ENCODE measurements at places on chromosomes 12 and 14. TPM values are rescaled to one million over a fixed set of nuclear protein-coding genes. Genes with fewer than 3 reads are reported as not detected.

KRT83 gene
- 0.05 TPM for total RNA-seq

PKP2 gene
- 57.3 TPM for total RNA-seq

FAM90A1 gene
- not detected for total RNA-seq

MORN3 gene
- 0.02 TPM for total RNA-seq

LYZ gene
- 0.07 TPM for total RNA-seq

ZC3H10 gene
- 1.8 TPM for total RNA-seq

KLHDC1 gene
- 0.05 TPM for total RNA-seq

MOAP1 gene
- 13.2 TPM for total RNA-seq

SPSB2 gene
- total RNA-seq, result 10.2 TPM

KRT3 gene
- not detected for total RNA-seq

BEGAIN gene
- 1.3 TPM for total RNA-seq

HHIPL1 gene
- not detected for total RNA-seq

GLIPR1L1 gene
- not detected for total RNA-seq

PLXNC1 gene
- total RNA-seq, result 0.07 TPM

LBHD2 gene
- not detected for total RNA-seq

ADAMTS20 gene
- 0.22 TPM for total RNA-seq

APEX1 gene
- total RNA-seq, result 96.7 TPM

C12orf50 gene
- not detected for total RNA-seq

NRIP2 gene
- total RNA-seq, result not detected

FITM1 gene
- total RNA-seq, result not detected

CCDC38 gene
- not detected for total RNA-seq

STON2 gene
- total RNA-seq, result 1.6 TPM

IRAK4 gene
- 16.8 TPM for total RNA-seq

RBM25 gene
- 41.9 TPM for total RNA-seq

SLC6A15 gene
- total RNA-seq, result not detected

DEPDC4 gene
- total RNA-seq, result 3.1 TPM

LGR5 gene
- total RNA-seq, result 2.2 TPM

PLEKHG7 gene
- total RNA-seq, result not detected

CLEC6A gene
- total RNA-seq, result not detected

IFI27 gene
- total RNA-seq, result 10.1 TPM

OR4K2 gene
- total RNA-seq, result not detected

DDN gene
- total RNA-seq, result 0.03 TPM

KRT79 gene
- 0.26 TPM for total RNA-seq

ESPL1 gene
- 19.1 TPM for total RNA-seq

IAPP gene
- not detected for total RNA-seq

TRIM9 gene
- 0.02 TPM for total RNA-seq

PRPF40B gene
- 13.9 TPM for total RNA-seq

CNIH1 gene
- total RNA-seq, result 106 TPM

TSPAN9 gene
- total RNA-seq, result 7.0 TPM

PTPRB gene
- total RNA-seq, result 2.3 TPM

MGST1 gene
- total RNA-seq, result 11.4 TPM

CD4 gene
- total RNA-seq, result not detected

VEZT gene
- total RNA-seq, result 104 TPM

SIRT4 gene
- total RNA-seq, result 1.4 TPM

KRT75 gene
- 0.07 TPM for total RNA-seq

IL26 gene
- not detected for total RNA-seq

IFI27L1 gene
- 11.1 TPM for total RNA-seq
